Stimulated activated CD8-positive, alpha-beta memory T cell treated with anti-CD3 and anti-CD28 coated beads, Interleukin-15, amount 100 ng/mL, for 1 hour (primary cell): ENCODE measurements at places on chromosomes 2 and 18.

GRCh38 chr18:28045880-28046279 is 131.1 kb downstream of the CDH2 start:
- no peak for DNase-seq

DNA sequence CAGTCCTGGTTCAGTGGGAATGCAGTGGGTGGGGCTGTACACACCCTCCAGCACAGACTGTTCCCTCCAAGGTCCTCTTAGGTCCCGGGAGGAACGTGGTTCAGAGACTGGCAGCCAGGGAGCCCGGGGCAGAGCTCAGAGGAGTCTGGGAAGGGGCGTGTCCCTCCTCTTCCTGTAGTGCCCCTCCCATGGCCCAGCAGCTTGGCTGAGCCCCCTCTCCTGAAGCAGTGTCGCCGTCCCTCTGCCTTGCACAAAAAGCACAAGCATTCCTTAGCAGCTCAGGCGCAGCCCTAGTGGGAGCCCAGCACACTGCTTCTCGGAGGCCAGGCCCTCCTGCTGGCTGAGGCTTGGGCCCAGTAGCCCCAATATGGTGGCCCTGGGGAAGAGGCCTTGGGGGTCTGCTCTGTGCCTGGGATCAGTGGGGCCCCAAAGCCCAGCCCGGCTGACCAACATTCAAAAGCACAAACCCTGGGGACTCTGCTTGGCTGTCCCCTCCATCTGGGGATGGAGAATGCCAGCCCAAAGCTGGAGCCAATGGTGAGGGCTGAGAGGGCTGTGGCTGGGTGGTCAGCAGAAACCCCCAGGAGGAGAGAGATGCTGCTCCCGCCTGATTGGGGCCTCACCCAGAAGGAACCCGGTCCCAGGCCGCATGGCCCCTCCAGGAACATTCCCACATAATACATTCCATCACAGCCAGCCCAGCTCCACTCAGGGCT is 17.5 kb upstream of the FAHD2A start:
- DNase-seq: no peak

GRCh38 chr18:10030816-10031541 is 117.2 kb downstream of the VAPA start:
- DNase-seq: no peak

DNA sequence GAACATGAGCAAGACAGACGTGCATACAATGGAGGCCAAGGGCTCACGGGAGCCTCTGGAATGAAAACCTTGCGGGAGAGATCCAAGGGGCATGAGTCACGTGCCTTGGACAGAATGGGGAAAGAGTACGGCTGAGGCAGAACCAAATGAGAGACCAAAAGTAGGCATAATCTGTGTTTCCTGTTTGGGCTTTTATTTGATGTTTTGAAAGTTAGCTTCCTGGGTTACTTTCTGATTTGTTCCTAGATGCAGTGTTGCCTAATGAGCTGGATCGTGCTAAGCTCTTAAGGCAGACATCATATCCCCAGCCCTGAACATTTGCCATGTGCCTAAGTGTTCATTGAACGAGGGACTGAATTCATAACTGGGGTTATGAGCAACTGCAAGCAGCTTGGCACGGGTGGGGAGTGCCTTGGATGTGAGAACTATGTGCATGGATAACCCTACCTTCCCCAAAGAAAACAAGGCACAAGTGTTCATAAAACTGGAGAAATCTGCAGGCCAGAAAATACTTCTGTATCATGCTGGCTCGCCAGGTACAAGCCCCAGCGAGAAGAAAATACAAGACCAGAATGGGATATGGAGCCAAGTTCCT is 60.3 kb upstream of the RPL31 start:
- no peak for DNase-seq

- DNase-seq: no peak
Observed at GRCh38 chr2:119222213-119222612, 1.4 kb upstream of the STEAP3 start.

- DNase-seq: no peak
Observed at GRCh38 chr2:42809131-42809818, 16.9 kb upstream of the HAAO start.

GRCh38 chr2:102391565-102391964 is 31.4 kb upstream of the IL18RAP start:
- no peak for DNase-seq
